ENCODE measurements at places on chromosomes 7 and 10.

- DNase-seq: no peak
Measured at GRCh38 chr10:113244750-113245149, 294.7 kb downstream of the TCF7L2 start.

- DNase-seq: no peak
Measured at GRCh38 chr7:81657551-81657950, 112.3 kb downstream of the HGF start.

DNA sequence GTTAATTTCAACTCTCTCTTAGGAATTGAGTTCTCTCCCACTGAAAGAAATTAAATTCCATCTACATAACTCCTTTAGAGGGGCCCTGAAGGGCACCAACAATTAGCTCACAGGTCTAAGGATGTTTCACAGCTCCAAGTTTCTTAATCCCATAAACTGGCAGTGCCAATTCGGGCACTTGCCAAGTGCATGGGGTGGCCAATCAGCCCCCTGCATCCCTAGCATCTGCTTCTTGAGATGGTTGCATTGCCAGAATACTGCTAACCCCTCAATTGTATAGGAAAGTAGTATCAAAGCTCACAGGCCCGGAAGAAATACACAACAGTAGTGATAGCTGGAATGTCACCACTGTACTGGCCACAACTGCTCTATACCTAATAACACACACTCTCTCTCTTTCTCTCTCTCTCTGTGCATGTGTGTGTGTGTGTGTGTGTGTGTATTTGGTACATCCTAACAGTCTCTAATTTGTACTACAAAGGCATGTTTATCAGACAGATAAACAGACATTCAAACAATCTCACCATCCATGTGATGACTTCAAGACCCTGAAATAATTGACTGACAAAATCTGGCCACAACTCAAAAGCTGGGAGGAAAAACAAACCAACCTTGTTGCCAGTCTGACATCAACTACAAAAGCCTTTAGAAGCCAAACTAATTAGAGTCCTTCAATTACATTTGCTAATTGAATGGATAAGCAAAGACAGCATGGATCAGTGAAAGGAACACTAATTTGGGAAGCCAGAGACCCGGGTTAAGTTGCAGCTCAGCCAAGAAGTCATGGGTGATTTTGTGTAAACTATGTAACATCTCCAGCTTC lies 27.8 kb downstream of the HIBADH start:
- no peak for DNase-seq

- no peak for DNase-seq
Measured at GRCh38 chr7:4816419-4817080, 41.1 kb downstream of the AP5Z1 start.

GRCh38 chr7:54858008-54858692 lies 99.1 kb upstream of the SEC61G start:
- DNase-seq: peak; percentile 45

DNA sequence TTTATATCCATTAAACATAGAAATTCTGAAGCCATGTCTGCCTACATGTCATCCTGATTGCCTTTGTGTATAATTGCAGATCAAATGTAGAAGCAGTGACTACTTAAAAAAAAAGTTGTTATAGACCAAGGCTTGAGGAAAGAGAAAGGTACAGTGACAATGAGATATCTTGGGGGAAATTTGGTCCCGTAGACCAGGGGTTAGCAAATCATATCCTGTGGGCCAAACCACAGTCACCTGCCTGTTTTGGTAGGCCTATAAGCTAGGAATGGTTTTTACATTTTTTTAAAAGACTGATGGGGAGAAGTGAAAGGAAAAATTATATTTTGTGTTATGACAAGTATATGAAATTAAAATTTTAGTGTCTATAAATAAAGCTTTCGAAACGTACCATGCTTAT lies 12.9 kb downstream of the PAPSS2 start:
- DNase-seq: no peak

GRCh38 chr7:16594061-16594460 lies 51.5 kb downstream of the ANKMY2 start:
- no peak for DNase-seq

GRCh38 chr10:48554656-48555055 lies 50.2 kb downstream of the ARHGAP22 start:
- DNase-seq: no peak

GRCh38 chr7:137446025-137446424 lies 102.5 kb upstream of the PTN start:
- no peak for DNase-seq

DNA sequence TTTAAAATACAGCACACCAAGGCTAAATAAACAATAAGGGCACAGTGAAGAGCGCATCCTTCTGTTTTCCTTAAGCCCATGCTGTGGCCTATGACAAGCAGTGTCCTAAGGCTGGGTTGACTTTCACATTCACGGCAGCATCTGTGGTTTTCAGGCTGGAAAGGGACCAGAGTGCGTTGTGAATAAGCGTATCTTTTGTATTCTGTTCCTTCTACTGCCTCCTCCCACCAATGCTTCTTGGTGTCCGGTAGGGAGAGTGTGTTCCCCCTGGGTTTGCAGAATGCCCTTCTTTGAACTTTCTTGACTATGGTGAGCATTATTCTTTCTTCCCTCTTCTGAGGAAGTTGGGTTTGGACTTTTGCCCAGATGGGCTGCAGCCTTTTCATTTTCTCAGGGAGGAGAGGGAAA lies 73.6 kb downstream of the ABCA13 start:
- DNase-seq: no peak
